Immature natural killer cell (primary cell): ENCODE measurements at places on chromosomes 12 and 14.

DNA sequence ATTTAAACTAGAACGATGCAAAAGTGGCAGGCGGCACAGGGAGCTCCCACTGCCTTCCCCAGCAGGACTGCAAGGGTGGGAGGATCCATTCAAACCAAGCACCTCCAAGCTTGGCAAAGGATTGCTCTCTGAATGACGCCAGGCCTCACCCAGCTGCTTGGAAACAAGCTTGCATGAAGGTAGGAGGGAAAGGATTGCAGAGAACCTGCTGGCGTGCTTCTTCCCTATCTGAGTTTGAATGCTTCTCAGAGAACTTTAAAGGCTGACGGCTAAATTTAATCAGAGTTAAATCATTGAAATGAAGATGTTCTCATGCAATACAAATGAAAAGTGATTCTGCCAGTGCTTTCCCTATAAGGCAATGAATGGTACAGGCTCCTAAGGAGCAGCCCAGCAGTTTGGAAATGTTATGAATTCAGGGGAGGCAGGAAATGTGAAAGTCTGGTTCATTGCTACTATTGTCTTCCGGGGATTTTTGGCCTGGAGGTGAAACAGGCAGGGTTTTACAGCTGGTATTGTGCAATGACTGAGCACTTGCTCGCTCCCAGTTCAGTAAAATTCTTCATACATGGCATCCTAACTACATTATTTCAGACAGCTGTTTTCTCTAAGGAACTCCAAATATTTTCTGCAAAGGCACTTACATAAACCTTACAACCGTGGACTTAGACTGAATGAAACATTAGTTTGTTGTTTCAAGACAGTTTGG lies 31.9 kb upstream of the DUSP6 start:
- H3K27ac ChIP-seq, result no peak overlapping the region
- H3K27me3 ChIP-seq, result peaks cover 3% of the 10 kb centered on the region
- no peak overlapping the region for H3K4me3 ChIP-seq

DNA sequence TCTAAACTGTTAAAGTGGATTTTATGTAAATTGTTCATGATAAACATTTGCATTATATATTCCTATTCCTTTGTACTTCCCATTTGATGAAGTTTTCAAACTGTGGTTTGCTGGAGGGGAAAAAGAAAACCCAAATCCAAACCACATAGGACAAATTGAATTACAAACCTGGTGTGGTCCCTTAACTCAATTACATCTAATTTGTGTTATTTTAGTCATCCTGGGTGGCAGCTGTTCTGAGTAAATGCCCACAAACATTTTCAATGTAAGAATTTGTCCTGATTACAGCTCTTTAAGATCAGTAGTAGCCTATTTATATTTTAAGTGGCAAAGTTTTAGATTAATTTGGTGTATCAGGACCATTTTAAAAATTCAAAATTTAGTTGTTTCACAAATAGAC lies 153.9 kb downstream of the RAD51B start:
- DNase-seq, result no peak
- peaks cover 4% of the 10 kb centered on the region for H3K36me3 ChIP-seq
- no peaks in the 10 kb centered on the region for H3K27me3 ChIP-seq
- no peak overlapping the region for H3K4me3 ChIP-seq
- no peaks in the 10 kb centered on the region for H3K4me1 ChIP-seq

DNA sequence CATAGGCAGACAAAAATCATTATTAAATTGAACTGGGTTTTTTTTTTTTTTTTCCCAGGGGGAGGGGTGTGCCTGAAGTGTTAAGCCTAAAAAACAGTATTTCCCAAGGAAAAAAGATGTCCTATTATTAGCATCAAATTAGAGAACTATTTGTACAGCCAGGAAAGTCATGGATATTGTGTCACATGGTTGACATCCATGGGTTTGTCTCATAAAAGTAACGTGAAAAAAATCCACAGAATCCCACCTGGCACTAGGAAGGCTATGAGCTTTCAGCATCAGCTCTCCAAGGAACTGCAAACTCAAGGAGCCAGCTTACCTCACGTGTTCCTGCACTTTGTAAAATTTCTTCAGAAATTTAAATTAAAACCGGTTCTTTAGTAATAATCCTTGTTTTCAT lies 69.1 kb upstream of the EGLN3 start:
- H3K4me1 ChIP-seq, result peaks cover 22% of the 10 kb centered on the region
- H3K36me3 ChIP-seq, result no peaks in the 10 kb centered on the region
- H3K4me3 ChIP-seq, result no peak overlapping the region

GRCh38 chr14:74048281-74048680 lies 29.1 kb downstream of the BBOF1 start:
- no peaks in the 10 kb centered on the region for H3K4me1 ChIP-seq
- no peaks in the 10 kb centered on the region for H3K36me3 ChIP-seq
- H3K4me3 ChIP-seq, result no peak overlapping the region

DNA sequence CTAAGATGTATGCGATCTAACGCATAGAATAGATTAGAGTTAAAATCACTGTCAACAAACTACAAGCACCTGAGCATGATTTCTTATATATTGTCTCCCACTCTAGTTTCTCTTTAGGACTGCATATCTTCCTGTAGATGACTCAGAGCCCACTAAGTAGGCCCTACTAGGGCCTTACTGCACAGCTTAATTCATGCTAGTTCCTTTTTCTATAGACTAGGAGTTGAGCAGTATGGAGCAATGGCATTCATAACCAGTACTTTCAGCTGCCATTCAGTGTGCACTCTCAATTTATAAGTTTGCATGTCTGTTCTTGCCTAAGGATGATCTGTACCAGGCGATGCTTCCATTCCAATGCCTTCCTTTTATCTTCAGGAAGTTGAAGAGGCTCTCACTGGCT lies 103.5 kb downstream of the METTL25 start:
- no peak for DNase-seq
- no peaks in the 10 kb centered on the region for H3K27me3 ChIP-seq
- no peak overlapping the region for H3K27ac ChIP-seq
- no peak overlapping the region for H3K4me3 ChIP-seq

DNA sequence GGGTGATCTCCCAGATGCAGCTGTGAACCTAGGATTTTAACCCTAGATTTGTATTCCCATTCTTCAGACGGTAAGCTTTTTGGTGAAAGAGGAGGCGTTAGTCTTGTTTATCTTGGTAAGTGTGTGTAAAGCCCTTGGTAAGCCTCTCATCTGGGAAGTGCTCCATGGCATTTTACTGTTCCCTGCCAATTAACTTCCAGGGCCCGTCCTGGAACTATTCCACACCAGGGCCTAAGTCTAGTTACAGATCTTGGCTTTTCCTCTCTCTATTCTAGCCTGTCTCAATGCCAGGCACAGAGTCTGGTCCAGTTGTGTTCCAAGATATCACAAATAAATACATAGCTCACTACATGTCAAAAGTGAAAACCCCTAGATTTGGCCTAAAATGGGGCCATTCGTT lies 42.4 kb downstream of the YEATS4 start:
- peaks cover 10% of the 10 kb centered on the region for H3K36me3 ChIP-seq
- no peak overlapping the region for H3K27ac ChIP-seq
- H3K4me3 ChIP-seq, result no peak overlapping the region
- no peaks in the 10 kb centered on the region for H3K27me3 ChIP-seq
- H3K4me1 ChIP-seq, result no peaks in the 10 kb centered on the region

DNA sequence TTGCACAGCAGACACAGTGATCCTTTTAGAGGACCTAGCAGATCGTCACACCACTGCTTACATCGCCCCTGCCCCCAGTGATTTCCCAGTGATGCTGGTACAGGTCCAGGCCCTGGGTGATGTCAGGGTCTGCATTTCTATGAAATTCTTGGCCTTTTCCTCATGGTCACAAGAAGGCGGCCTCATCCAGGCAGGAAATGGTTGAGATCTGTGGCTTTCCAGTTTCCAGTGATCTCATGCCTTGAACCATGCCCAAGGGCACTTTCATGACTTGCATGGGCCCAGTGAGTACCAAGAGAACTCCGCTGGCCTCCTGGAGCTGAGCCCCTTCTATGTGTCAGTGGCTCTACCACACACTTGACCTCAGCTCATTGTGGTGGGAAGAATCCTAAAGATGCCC lies 41.9 kb upstream of the BDKRB2 start:
- H3K27ac ChIP-seq, result no peak overlapping the region
- H3K4me1 ChIP-seq, result no peaks in the 10 kb centered on the region
- H3K4me3 ChIP-seq, result no peak overlapping the region

- DNase-seq, result no peak
- H3K4me3 ChIP-seq, result no peak overlapping the region
- no peaks in the 10 kb centered on the region for H3K4me1 ChIP-seq
- H3K36me3 ChIP-seq, result no peaks in the 10 kb centered on the region
Measured at GRCh38 chr14:96673706-96674105, 123.5 kb upstream of the VRK1 start.
